ENCODE measurements at places on chromosomes 3 and 15.

GRCh38 chr3:17144665-17144993 is 259.9 kb downstream of the PLCL2 start:
- DNase-seq, result no peak

- DNase-seq, result no peak
Measured at GRCh38 chr3:73734211-73735089, 109.7 kb upstream of the PDZRN3 start.

GRCh38 chr15:36814105-36814504 is 234.7 kb downstream of the CDIN1 start:
- DNase-seq, result no peak

DNA sequence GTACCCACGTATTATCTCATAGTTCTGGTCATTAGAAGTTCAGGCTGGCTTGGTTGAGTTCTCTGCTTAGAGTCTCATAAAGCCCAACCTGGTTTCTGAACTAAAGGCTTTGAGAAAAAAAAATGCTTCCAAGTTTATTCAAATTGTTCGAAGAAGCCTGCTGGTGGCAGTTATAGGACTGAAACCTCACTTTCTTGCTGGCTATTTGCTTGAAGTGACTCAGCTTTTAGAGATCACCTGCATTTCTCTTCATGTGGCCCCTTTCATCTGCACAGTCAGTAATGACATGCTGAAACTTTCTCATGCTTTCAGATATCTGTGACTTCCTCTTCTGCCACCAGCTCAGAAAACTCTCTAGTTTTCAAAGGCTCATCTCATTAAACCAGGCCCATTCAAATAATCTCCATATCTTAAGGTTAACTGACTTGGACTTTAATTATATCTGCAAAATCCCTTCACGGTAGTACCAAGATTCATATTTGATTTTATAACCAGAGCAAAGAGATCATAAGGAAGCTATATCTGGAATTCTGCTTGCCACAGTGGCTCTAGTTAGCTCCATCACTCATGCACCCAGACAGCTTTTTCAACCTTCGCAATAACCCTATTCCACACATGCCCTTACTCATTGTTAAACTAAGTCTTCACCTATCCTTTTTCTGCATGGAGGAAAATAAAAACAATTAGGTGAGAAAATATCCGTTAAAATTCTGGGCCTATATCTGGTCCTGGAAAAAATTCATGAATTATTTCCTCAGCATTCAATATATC is 433.8 kb upstream of the CBLB start:
- DNase-seq, result no peak

DNA sequence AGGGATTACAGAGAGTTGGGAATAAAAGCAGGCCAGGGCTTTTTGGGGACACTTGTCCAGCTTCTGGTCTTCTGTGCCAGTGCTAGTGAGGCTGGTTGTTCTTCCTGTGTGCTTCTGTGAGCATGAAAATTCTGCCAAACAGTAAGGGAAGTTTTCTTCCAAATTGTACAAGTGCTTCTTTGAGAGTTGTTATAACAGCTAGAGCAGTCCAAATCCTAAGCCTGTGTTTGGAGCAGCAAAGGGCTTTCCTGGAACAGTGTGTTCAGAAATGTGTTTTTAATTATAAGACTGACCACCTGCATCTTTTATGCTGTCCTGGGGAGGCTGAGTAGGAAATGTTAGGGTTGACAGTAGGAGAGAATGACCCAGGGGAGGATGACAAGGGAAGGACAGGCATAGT is 223.0 kb upstream of the P2RY1 start:
- DNase-seq, result no peak

DNA sequence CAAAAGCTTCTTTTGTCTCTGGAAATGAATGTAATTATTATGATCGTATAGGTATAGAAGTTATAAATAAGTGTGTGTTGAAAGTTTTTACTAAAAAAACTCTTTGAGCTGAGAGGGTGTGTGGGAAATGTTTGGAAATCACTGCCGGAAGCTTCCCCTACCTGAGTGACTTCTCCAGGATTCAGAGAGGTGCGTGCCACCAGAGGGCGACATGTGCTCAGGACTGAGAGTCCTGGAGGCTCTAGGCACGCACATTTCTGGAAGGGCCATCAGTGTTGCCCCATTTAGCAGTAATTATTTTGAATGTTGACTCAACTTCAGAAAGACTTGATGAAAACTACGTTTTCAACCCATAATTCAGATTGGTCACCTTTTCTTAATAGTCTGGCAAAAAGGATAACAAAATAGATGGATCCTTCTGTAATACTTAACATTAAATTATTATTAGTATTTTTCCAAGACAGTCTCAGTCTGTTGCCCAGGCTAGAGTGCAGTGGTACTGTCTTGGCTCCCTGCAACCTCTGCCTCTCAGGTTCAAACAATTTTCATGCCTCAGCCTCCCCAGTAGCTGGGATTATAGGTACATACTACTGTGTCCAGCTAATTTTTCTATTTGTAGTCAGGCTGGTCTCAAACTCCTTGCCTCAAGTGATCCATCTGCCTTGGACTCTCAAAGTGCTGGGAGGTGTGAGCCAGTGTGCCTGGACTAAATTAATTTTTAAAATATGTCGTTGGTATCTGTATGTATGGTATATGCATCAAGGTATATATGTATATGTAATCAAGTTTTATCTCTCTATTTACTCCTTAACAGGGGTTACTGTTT is 34.5 kb downstream of the GPR171 start:
- DNase-seq, result peak; percentile 81

DNA sequence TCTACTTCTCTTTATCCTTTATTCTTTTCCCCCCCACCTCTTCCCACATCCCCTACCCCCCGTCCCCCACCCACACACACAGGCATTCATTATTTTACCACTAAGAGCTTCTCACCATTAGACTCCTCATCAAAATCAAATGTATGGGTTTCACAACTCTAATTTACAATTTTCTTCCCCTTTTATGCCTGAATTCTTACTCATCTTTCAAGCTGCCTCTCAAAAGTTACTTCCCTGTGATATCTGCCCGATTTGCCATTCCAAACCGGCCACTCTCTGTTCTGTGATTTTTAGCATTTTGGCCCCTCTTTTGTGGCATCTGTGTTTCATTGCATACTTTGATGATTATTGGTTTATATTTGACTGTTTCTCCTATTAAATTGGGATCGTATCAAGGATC is 42.2 kb downstream of the SLC9A9 start:
- no peak for DNase-seq

- DNase-seq, result no peak
Measured at GRCh38 chr3:194257916-194258668, 93.0 kb downstream of the CPN2 start.

DNA sequence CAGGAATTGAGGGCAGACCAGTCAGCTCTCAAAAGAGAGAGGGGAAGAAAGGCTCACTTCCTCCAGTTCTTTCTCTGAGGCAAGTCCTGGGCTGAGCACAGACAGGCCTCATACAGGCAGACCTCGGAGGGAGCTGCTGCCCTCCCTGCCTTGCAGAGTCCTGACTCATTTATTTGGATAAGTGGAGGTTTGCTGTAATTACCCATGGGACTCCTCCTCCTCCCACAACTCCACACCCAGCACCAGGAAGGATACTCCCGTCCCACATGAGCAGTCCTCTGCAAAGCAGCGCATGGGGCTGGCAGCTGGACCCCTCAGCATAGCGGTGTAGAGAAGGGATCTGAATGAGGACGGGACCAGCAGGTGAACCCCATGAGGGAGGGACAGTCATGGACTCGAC is 13.4 kb upstream of the SCN10A start:
- DNase-seq, result no peak

DNA sequence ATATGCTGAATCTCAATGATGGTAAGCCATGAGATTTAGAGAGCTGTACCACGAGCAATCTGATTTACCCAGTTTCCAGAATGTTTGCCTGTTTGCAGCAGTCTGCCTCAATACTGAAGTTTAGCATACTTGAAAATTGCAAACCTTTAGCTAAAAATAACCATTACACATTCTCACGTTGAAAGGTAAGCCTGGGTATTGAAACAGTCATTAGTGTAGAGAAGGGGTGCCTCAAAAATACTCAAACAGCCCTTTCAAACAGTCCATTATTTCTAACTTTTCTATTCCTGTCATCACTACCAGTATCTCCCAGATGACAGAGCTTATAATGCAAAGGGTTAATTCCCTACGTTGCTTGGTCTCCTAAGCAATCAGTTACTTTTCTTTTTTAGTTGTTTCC is 111.8 kb upstream of the MBNL1 start:
- DNase-seq, result no peak

GRCh38 chr15:78739996-78740903 is 71.0 kb downstream of the ADAMTS7 start:
- peak; percentile 51 for DNase-seq

- no peak for DNase-seq
Measured at GRCh38 chr3:38579551-38580449, 69.7 kb downstream of the SCN5A start.

GRCh38 chr15:99441871-99442251 is 123.9 kb upstream of the MEF2A start:
- no peak for DNase-seq

GRCh38 chr3:32703491-32703972 is 18.5 kb downstream of the CNOT10 start:
- no peak for DNase-seq

- peak; percentile 59 for DNase-seq
Measured at GRCh38 chr3:127467391-127467790, 123.1 kb downstream of the TPRA1 start.

GRCh38 chr15:65824031-65824743 is 32.1 kb upstream of the DENND4A start:
- peak; percentile 75 for DNase-seq

DNA sequence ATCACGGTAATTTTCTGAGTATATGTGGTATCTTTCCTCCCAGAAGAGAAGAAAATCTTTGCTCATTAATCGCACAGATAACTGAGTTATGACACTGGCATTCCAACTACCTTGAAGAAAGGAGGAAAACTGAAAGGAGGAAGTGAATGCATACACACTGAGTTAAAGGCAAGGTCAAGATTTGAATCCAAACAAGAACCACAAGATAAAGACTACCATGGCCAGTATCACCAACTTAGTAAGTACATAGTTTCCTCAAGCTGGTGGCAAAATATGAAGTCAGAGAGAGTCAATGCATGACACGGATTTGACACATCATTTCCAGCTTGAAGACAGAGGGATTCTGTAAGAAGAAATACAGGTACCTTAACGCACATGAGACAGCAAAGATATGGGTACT is 287.5 kb downstream of the ULK4 start:
- no peak for DNase-seq

DNA sequence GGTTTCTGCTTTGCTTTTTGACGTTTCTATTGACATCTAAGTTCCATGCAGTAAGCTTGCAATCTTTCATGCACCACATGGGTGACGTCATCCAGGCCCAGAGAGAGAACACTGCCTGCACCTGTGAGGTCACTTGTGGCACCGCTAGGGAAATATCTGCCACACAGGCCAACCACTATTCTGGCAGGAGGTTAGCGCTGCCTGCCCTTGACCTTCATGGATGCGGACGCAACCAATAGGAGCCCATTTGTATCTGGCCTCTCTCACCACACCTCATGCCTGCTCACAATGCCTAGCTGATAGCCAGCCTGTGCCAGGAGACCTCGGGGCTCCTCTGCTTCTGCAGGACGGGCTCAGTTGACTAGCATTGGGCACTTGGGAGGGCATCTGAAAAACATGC is 55.8 kb upstream of the PRR23E start:
- DNase-seq, result no peak

DNA sequence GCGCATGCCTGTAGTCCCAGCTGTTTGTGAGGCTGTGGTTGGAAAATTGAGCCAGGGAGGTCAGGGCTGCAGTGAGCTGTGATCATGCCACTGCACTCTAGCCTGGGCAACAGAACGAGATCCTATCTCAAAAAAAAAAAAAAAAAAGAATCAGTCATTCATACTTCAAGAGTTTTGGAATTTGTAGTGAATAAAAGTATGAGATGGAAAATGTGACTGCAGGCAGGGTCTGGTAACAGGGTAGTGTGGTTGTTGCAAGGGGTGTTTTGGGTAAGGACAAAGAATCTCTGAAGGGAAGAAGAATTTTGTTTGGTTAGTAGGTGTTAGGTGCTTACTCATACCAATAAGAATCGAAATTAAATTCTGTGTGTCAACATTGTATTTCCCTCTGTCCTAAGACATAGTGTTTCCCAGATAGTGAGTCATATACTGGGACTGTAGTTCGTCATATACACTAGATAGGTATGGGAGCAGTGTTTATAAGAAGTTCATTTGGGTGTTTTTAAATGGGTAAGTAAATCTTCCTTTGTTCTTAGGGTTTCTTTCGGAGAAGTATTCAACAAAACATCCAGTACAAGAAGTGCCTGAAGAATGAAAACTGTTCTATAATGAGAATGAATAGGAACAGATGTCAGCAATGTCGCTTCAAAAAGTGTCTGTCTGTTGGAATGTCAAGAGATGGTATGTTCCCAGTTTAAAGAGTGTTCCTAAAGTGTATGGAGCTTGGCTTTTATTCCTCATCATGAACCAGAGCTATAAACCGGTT is 14.2 kb downstream of the NR1D2 start:
- DNase-seq, result no peak

DNA sequence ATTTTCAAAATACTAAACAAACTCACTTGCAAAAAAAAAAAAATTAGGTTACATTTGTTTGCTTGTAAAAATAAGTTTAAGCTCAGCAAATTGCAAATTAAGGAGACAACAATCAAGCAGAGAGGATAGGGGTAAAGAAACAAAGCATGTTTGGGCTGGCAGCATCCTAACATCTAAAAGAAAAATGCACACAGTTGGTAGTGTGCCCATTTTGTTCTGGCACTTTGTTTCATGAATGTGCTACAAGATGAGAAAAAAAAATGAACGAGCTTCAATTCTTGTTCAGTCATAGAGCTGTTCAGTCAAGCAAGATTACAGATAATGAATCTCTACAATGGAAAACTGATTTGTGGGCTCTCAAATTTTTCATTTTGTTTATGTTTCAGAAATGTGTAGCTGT is 17.7 kb upstream of the ZBBX start:
- DNase-seq, result no peak

GRCh38 chr3:186060222-186060621 is 48.7 kb downstream of the ETV5 start:
- DNase-seq, result no peak

- no peak for DNase-seq
Measured at GRCh38 chr15:78280319-78281072, 16.1 kb downstream of the DNAJA4 start.

- DNase-seq, result no peak
Measured at GRCh38 chr3:172868582-172869200, 118.2 kb downstream of the ECT2 start.

DNA sequence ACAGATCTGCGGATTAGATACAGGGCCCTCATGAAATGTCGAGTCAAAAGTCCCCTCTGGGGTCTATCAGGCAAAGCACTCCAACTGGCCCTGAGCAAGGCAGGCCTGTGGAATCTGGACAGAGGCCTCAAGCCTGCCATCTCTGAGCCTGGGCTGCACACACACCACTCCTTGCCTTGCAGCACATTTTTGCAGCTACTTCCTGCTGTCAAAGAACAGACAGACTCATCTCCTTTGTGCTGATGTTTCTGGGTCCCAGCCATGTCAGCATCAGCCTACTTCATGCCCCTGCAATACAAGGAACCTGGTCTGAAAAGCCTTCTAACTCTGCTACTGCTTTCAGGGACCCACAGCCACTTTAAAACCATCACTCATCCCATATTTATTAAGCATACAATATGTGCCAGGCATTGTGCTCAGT is 60.6 kb upstream of the IL12A start:
- DNase-seq, result no peak

GRCh38 chr3:112199622-112200316 is 66.7 kb upstream of the GCSAM start:
- DNase-seq, result no peak

GRCh38 chr3:151900460-151900859 is 27.0 kb downstream of the SUCNR1 start:
- DNase-seq, result no peak

Measured in head of caudate nucleus (tissue), 42 donors.